Upper lobe of right lung (tissue), 1 donor: ENCODE measurements at places on chromosomes 4 and X.

DNA sequence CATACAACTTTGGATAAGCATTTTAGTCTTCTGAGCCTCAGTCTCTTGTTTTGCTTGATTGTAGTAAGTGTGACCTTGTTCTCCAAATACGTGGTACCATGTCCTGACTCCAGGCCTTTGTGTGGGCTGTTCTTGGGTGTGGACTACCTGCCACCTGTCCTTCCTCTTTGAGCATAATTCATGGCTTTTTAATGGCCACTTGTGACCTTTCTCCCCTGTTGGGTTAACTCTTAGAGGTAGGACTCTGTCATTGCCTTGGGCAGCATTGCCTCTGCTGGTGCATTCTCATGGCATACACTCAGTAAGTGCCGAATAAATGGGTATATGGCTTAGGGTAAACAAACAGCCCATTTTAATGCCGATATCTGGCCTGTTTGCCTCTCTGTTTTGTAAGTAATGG, 3.0 kb downstream of the NSD2 start:
- no peak for DNase-seq

- DNase-seq: no peak
These were observed 90.2 kb upstream of the PDLIM3 start for GRCh38 chr4:185625503-185625902.

DNA sequence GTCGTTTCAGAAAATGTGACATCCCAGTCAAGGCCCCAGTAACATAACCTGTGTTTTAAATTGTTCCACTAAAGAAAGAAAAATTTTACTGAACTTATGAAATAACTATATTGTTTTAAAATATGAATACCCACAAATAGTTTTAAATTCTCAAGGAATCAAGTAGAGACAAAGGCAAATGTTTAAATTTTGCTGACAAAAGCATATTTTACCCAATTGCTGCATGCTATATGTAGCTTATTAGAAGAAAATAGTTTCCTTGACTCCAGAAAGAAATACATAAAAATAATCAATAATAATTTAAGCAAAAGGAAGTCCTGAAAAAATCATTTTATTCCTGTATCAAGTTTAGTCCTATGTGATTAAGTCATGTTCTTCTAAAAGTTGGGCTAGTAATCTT, 481.3 kb upstream of the ADGRL3 start:
- no peak for DNase-seq

- DNase-seq: no peak
These were observed 28.4 kb downstream of the APBB2 start for GRCh38 chr4:41185614-41186592.

- no peak for DNase-seq
These were observed 131.4 kb downstream of the COL25A1 start for GRCh38 chr4:109171070-109171469.

- DNase-seq: peak; percentile 78
These were observed 12.2 kb upstream of the WFS1 start for GRCh38 chr4:6257247-6258025.

GRCh38 chr4:18242919-18243693, 221.6 kb upstream of the LCORL start:
- DNase-seq: no peak

GRCh38 chr4:23911675-23912455, 22.0 kb upstream of the PPARGC1A start:
- DNase-seq: no peak

GRCh38 chr4:158998624-158999023, 104.3 kb upstream of the RAPGEF2 start:
- no peak for DNase-seq

- no peak for DNase-seq
These were observed 85.1 kb upstream of the AP1S2 start for GRCh38 chrX:15939737-15940136.

GRCh38 chr4:25551605-25552004, 104.0 kb upstream of the SLC34A2 start:
- DNase-seq: no peak

GRCh38 chrX:117147249-117147648, 684.5 kb upstream of the CT83 start:
- no peak for DNase-seq

DNA sequence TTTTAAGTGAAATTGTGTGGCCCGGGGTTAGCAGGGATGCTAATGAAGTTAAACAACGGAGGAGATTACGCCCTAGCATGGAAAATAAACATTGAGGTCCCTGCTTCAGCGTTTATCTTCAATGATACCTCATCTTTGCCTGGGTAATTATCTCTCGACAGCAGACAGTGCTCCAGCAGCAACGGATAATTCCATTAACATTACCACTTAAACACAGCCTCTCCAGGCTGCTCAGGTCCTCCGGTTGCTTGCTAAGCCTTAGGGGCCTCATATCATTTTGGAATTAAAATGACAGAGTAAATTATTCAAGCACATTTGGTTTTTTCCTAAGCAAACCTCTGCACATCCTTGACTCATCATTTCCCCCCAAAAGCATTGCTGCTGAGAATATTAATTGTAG, 281.5 kb upstream of the KLF3 start:
- no peak for DNase-seq

GRCh38 chr4:180650273-180650672, 1592.9 kb upstream of the TENM3 start:
- no peak for DNase-seq

DNA sequence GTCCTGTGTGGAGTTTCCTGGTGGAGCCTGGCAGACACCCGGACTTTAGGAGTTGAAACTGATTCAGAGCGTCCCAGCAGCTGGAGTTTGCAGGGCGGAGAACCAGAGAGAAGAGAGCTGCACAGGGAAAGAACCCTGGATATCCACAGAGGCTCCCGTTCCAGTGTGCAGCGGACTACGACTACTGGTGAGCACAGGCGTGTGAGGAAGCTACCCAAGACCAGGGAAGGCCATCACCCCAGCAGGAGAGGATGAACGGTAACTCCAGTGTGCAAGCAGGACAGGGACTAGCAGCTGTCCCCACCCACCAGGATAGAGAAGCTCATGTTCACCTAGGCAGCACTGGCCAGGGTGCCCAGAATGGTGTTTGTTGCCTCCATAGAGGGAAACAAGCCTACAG, 2.3 kb downstream of the LAGE3 start:
- DNase-seq: peak; percentile 10

GRCh38 chr4:3115637-3116270, 41.3 kb downstream of the HTT start:
- DNase-seq: no peak

- DNase-seq: no peak
These were observed 5.4 kb downstream of the MEPE start for GRCh38 chr4:87838205-87838604.

DNA sequence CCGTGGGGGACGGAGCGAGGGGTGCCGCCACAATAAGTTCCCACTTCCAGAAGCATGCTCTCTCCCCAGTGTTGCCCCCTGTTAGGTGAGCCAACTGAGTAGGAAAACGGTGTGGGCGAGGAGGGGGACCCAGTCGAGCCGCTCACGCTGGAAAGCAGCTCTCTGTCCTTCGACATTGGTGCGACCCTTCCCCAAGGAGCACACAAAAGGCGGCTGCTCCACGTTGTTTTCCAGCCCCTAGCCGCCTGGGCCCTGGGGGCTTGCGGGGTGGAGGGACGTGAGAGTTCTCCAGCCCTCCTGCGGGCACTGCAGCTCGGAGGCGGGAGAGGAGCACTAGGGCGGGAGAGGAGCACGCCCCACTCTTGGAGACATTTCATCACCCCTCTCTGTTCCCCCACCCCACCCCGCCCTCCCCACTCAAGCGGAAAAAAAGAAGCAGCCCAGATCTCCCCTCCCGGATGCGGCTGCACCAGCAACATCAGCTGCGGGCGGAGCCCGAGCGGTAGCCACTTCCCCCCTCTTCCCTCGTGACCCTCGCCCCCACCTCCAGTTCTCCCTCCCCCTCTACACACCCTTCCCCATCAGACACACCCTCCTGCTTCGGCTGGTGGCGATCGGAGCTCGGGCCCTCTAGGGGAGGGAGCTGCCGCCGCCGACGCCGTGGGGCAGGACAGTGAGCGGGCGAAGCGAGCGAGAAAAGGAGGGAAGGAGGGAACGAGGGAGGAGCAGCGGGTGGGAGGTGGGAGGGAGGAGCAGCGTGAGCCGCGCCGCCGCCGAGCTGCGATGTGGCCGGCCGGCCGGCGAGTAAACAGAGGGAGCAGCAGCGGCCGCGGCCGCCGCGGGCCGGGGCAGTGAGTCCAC, at the start of gene DOCK11:
TSS of gene DOCK11 (plus strand) at position 755 of the 861 bp plus-strand sequence. CDS start 157 bp downstream, outside the sequence.
- DNase-seq: peak; percentile 91

DNA sequence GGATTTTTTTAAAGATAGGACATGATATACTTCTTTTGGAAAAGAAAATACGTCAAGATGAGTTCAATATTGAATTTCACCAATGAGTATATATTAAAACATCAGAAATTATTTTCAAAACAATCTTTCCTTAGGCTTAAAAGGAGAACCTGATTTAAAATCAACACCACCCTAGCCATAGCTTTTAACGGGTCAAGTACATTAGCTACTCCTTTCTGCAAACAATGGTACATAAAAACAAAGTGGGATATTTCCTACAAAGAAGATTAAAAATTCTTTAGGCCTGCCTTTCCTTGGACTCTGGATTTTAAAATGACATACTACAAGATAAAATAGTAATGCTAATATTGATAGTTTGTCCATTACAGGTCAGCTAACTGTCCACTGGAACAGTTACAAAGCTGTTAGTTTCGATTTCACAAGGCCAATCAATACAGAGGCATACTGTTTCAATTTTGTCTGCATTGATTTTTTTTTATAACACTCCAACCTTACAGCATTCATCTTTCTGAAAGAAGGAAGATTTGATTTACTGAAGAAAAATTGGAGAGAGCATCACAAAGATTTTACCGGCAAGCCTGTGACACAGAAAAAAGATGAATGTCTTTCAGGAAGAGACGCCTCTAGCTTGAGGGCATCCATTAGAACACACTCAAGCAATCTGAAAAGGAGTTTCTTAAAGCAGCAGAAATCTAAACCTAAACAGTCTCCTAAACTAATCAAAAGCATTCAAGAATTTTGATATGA, 97.2 kb downstream of the MAB21L2 start:
- no peak for DNase-seq

GRCh38 chr4:97582890-97583289, 560.4 kb downstream of the STPG2 start:
- no peak for DNase-seq

- no peak for DNase-seq
These were observed 33.6 kb upstream of the FGF5 start for GRCh38 chr4:80232707-80233370.

GRCh38 chrX:154799556-154800348, 5.5 kb downstream of the MPP1 start:
- no peak for DNase-seq

- DNase-seq: no peak
These were observed 28.1 kb downstream of the SLC30A9 start for GRCh38 chr4:42018451-42018850.

- DNase-seq: no peak
These were observed at the start of gene RHOXF1 for GRCh38 chrX:120115438-120115963. TSS of gene RHOXF1 (minus strand) at chrX:120115913. CDS start at chrX:120115862, 51 bp downstream.

DNA sequence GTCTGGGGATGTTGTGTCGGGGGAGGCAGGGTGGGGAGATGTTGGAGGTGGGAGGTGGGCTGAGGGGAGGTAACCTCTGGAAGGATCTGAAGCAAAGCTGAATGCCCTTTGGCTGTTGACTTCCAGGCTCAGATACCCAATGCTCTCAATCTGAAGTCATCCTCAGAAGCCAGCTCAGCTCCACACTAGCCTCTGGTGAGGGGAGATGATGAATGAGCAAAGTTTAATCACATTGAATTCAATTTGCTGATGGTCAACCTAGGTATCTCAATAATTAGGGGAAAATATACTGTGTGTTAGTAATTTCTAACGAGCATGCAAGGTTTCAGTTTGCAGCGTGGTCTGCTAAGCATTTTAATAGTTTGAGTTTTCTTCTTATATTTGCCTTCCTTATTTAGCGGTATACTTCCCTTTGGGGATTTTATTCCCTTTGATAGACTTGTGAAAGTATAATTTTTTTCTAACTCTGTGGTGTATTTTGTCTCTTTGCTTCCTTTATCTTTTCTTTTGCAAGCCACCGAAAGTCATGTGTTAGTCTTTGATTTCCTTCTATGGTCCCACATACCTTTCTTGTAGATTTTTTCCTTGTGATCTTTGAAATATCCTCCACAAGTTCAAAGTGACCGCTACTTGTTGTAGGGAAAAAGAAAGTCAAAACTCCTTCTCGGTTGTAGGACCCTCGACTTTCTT, 146.3 kb upstream of the LEF1 start:
- DNase-seq: no peak

GRCh38 chr4:32597354-32597753, 1877.2 kb downstream of the PCDH7 start:
- DNase-seq: no peak

DNA sequence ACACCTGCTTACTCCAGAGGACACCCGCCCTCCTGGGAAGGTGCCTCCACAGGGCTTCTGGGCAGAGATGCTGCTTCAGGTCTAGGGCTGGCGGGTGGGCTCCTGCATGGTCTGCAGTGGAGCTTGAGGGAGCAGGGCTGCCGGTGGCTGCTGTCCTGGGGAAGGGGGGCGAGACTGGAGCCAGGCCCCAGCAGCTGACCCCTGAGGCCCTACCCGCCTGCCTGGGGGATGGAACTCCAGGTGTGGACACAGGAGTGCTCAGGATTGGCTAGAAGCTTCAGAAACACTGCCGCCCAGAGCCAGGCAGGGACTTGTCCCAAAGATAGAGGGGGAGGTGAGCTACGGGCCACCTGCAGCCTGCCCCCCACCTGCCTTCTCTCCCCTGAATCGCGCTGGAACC, 33.0 kb upstream of the ADRA2C start:
- no peak for DNase-seq

DNA sequence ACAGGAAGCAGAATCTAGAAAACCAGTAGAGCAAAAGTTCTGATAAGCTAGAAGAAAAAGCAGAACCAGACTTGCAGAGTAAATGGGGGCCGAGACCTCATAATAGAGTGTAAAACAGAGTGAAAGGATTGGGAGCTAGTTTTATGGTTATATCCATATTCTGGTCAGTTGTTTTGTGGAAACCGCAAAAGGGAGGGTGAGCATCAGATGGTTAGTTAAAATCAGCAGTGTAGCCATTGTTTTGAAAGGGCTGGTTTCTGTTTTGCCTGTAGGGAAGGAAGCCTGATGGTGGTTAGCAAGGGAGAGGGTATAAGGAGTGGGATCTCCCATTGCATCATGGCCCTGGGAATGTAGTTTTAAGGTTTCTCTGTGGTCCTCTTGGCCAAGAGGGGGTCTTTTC, 17.2 kb upstream of the CCNI start:
- no peak for DNase-seq

- DNase-seq: no peak
These were observed 133.9 kb downstream of the PDGFRA start for GRCh38 chr4:54363037-54363436.

GRCh38 chr4:41751449-41752061, 3.0 kb upstream of the PHOX2B start:
- DNase-seq: no peak
